Pons (tissue), 1 donor: ENCODE measurements at places on chromosomes 2 and 18.

DNA sequence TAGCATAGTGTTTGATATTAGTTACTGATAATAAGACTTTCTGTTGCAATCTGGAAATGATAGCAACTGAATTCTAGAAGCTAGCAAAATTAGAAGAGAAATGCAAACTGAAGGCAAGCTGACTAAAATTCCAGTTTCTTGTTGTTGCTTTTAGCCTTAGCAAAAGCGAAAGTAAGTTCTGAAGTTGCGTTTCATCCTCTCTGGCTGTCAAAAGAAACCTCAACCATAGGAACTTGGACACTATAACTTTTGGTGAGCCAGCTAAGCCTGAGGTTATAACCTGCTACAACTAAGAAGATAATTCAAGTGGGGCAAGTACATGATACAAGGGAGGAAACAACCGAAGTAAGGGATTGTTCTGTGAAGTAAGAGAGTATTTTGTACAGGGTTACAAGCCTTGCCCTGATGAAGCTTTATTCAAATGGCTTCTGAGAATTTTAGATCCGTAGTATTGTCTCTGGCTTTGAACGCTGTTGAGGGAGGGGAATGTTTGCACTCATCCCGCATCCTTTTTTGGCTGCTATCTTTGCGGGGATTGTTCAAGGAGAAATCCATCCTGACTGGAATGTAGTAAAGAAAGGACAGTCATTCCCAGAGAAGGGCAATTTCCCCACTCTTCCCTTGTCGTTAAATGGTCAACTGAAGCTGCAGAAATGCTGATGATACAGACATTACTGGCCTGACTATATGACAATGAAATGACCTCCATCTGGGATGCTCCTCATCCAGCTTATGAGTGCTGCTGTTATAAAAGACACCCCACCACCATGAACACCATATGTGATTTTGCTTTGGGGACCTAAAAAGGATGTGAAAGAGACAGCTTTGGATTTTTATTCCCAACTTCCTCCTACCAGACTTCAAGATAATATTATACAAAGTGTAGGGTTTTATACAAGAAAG, 7.0 kb upstream of the TMX3 start:
- peak; percentile 29 for DNase-seq

DNA sequence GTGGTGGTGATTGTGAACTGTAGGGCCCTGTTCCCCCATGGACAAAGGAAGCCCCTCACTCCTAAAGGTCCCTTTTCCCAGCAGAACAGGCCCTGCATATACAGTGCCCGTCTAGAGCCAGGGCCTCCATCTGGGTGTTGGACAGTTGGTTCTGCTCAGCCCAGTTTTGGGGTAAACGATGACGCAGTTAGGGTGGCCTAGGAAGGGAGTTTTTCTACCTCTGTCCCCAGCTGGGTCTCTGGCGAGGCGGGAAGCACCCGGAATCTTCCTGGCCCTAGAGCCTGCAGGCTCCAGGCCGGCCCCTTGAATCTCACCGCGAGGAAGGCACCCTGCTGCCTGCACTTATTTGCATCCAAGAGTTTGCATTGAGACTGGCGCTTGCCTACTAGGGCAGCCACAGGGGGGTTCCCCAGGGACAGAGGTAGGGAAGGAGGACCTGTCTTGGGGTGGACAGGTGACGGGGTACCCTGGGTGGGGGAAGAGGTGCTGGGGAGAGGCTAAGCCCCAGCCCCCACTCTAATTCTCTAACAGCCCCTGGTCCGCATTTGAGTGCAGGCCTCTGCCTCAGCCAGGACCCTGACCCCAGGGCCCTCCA, 529 bp upstream of the MTA3 start:
- peak; percentile 36 for DNase-seq

GRCh38 chr18:29326214-29326613, 1149.3 kb upstream of the CDH2 start:
- no peak for DNase-seq

DNA sequence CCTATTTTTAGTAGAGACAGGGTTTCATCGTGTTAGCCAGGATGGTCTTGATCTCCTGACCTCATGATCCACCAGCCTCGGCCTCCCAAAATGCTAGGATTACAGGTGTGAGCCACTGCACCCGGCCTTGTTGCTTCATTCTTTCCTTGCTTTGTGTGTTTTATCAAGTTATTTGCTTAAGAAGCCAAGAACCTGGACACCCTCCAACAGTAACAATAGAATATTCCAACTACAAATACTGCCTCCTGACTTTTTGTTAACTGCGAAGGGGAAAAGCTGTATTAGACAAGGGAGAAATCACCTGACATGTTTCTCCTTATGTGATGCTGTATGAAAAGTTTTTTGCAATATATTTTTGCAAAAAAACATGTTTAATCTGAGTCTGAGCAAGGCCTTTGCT, 297.2 kb downstream of the NCKAP5 start:
- no peak for DNase-seq

GRCh38 chr2:223909001-223909741, 36.0 kb downstream of the WDFY1 start:
- DNase-seq, result no peak

DNA sequence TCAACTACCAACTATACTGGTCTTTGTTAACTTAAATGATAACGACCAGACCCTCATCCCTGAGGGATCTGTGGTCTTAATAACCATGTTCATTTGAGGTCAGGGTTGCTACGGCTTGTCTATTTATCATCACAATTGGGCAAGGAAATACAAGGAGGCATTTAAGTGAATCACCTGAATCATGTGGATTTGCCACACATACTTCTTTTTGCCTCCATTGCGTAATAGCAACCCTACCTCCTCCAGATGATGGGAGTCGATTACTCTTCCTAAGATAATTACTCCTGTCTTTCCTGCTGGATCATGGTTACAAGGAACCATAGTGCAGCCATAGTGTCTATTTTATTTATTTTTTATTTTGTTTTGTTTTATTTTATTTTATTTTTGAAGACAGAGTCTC, 42.2 kb downstream of the TAF4B start:
- DNase-seq, result no peak

DNA sequence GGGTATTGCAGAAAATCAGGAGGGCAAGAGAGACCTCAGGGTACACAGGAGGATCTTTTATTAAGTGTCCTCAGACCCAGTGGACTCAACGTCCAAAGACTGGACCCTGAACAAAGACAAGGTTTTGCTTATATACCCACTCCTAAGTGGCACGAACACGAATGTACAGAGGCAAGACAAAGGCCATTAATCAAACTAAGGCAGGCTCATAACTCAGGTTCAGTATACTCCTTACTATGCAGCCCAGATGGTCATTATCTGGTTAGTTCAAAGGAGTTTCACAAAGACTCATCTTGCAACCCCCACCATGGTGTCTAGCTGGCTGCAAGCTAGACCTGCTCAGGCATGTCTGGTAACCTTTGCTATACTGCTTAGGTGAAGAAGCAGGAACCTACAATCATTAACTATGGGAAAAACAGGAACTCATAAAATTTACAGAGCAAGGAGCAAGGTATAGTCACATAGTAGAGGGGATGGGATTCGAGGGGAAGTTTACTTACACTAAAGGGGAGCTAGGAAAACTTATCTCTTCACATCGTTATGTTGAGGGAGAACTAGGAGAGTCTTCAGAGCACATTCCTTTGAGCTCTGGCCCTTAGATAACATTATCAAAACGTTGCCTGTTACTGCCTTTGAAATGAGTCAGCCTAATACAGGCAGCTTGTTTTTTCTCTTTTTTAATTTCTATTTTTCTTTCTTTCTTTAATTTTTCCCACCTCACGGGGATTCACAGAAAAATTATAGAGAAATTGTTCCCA, 33.9 kb downstream of the SLC4A3 start:
- DNase-seq, result no peak

DNA sequence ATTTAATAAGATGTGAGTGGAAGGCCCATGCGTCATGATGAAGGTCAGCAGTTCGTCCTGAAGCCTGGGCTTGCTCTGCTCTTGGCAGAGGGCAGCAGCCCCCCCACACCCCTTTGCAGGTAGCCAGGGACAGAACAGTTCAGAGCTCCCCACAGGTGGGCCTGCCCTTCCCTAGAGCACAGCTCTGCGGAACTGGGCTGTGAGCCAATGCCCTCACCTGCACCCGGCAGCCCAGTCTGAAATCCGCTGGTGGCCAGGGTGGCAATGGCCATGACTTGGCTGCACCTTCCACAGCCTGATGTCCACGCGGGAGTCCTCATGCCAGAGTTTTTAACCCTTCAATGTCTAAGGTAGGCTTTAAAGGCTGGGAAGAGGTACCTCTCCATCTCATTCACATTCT, 136.7 kb downstream of the ACKR3 start:
- no peak for DNase-seq

DNA sequence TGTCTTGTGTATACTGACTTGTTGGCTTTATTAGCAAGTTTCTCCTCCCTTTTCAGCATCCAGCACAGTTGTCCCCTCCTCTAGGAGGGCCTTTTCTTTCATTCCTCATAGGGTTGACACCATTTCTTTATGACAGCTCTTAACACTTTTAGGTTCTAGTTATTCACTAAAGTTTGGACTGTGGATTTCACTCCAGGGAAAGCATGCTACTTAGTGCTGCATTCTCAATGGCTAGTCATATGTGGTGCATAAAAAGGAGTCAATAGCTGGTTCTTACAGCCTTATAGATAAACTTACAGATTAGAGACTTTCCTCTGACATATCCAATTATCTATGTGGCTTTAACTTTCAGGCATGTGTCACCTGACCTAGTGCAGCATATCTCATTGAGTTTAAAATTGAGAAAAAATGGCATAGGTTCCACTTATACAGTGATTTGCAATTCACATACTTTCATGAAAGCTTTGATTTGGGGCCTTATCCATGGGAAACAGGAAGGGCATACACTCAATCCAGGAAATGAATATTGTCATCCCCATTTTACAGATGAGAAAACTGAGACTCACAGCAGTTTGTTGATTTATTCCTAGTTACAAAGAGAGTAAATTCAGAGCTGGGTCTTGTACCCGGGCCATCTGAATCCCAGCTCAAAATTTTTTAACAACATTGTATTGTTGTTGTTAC, 289.7 kb downstream of the LPIN1 start:
- no peak for DNase-seq

DNA sequence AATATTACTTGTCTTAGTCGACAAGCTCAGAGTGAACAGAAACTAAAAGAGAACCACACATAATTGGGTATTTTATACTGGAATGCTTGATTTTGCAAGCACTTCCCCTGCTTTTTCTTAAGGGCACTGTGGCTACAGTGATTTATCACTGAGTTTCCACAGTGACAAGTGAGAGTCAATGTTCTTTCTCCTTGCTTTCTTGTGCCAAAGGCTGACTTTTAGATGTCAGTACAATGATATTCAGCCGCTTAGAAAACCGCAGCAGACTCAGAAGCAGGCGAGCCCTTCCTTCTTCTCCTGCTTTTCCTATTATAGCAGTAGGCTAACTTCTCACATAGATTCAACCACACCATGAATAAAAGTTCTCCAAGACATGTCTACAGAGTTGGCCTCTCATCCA, 1603.6 kb upstream of the NXPH2 start:
- DNase-seq, result peak; percentile 14

DNA sequence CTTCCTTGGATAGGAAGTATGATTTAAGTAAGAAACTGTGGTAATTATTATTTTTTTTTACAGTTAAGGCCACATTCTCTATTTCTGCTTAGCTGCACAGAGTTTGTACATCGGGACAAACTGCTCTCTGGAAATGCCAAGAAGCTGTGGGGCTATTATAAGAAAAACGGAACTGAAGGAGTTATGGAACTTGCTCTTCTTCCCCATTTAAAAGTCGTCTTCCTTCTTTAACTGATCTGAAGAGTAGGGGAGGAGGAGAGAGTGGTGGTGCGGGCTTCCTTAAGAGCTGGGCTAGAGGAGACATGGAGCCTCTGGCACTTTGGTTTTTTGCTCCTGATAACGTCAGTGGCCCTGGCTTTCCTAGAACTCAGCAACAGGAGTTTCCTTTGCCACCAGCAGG, 54.4 kb downstream of the RAB31 start:
- peak; percentile 78 for DNase-seq

DNA sequence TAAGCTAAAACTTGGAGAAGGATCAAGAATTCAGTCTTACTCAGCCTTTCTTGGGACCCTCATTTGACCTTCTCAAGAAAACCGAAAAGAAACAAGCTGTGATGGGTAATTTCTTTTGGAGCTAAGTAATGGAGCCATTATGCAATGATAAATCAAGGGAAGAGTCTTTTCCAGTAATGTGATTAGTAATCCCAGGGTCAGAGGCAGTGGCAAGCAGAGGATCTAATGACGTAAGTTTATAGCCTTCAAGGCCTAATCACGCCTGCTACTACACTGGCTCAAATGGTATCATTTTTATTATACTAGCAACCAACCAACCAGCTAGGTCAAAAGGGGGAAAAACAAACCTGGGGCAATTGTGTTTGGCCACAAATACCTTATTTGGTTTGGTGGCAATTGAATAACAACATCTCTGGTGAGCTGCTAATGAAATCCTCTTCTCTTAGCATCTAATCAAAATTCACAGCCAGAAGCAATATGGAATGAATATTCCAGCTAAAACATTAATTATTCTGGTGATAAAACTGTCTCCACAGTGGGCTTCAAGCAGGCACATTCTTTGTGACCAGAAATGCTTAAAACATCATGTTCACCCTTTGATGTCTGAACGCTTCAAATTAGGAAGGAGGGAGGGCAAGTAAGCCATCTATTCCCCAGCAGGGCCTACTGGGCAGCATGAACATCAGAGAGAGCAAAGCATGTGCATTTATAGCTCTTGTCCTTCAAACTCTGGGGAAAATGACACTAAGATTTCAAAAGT, 114.9 kb upstream of the SULT1C3 start:
- DNase-seq, result no peak

DNA sequence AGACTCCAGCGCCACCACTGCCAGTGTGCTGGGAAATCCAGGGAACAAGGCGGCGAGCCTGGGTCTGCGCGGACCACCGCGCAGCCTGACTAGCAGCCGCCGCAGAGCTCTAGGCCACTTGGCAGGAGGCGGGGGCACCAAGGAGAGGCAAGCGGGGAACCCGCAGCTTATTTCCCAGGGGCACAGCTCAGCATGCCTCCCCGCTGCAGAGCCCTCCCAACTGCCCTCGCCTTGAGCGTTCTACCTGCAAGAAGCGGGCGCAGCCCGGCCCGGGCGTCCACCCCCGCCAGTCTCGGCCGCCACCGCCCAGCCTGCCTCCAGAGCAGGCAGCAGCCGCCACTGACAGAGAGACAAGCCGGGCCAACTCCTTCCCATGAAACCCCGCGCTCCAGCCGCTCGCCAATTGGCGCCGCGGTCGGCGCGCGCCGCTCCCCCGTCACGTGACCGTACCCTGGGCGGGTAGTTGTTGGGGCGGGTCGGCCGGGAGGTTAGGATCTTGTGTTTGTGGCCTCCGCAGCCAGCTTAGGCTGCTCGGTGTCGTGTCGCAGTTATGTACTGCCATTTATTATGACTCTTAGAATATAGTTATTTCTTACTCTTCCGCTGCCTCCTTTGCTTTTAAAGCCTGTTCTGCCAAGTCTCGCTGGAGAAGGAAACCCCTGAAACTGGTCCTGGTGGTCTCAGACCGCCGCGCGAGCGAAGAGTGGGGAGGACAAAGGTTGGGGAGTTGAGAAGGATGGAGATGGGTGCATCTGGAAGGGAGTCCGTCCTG, at the start of gene LNPK:
Gene LNPK (minus strand): TSS at position 352 of the 772 bp plus-strand sequence. CDS start 6,683 bp downstream, outside the sequence.
- peak; percentile 91 for DNase-seq

DNA sequence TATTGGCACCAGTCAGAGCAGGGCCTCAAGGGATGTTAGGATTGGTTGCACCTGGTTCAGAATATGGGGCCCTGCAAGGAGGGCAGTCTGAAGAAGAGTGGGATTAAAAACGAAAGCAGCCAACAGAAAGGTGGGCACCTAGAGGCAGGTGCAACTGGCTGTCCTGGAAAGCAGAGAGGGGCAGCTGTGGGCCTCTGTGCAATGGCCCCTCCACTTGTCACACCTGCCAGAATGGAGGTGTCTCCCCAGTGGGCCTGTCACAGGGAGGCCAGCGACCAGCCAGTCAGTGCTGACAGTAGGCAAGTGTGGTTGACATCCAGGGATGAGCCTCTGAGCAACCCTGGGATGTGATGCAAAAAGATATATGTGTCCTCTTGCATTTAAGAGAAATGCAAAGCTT, 37.7 kb downstream of the INPP4A start:
- DNase-seq, result no peak
